ENCODE measurements at places on chromosomes 13 and 19.

- DNase-seq: no peak
Measured at GRCh38 chr19:48726556-48726955, 7.0 kb upstream of the MAMSTR start.

DNA sequence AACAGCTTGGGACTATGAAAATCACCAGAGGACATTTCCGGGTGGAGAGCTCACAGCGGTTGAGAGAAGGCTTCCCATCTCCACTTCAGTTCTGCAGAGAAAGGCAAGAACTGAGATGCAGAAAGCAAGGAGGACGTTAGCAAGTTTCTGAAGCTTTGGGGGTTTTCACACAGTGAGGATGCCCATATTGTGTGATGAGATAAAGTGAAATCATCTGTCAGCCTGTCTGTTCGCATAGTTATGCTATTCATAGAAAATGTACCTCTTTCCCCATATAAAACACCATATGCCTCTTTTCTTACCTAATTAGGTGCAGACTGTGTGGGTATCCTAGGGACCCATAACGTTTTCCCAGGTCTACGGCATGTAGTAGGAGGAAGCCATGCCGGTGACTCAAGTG lies 27.5 kb downstream of the ZIC5 start:
- no peak for DNase-seq

DNA sequence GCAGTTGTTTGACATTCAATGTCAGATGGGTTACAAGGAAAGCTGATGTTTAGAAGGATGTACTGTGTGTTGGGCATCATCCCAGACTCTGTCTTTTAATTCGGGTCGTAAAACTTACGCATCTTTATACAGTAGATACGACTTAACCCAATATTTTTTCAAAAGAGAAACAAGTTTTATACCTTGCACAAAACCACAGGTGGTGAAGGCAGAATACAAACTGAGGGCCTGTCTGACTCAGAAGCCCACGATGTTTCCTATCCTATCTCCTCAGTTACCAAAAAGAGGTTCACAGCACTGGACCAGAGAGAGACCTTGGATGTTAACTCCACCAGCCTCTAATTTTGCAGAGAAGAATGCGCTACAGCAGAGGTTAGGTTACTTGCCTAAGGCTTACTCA lies 477.0 kb downstream of the FOXO1 start:
- DNase-seq: no peak

DNA sequence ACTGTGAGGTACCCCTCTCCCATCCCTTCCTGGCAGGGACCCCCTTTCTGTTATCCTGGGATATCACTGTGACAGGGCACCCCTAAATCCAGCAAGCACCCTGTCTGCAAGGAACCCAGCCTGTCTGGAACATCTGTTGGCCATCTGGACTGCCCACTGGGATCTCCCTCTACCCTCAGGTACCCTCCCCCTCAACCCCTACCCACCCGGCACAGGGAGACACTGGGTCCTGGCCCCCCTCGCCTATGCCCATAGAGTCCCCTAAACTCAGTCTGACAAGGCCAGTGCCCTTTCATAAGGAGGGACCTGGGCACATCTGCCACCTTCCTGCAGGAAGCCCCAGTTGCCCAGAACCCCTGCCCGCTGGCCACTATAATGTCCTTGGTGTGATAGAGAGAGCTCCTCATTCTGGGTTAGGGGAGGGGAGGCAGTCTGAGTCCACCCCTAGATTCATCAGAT lies 2.8 kb upstream of the SLC27A5 start:
- DNase-seq: no peak

DNA sequence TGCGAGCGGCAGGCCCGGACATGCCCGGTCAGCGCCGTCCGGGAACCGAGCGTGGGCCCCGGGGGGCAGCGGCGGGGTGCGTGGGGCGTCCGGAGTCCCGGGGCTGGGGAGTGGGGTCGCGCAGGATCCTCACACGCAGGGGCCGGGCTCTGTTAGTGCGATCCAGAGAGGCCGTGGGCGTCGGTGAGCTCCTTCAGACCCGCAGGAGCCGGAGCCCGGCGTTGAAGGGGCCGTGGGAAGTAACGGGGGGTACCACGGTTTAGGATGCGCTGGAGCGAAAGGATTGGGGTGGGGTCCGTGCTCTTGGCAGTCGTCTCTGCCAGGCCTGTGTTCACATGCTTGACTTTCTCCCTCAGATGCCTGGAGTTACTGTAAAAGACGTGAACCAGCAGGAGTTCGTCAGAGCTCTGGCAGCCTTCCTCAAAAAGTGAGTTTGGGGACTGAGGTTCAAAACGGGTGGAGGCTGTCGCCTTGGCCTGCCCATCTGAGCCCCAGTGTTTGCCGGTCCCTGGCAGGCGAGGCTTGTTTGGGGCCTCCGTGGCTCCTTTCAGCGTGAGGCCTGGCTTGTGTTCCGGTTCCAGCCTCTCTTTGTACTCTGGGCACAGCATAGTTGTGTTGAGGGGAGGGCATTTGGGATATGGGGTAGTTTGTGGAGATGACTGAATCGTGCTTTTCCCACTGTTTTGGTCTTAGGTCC lies 512 bp downstream of the RPS19 start:
- DNase-seq: no peak

- DNase-seq: no peak
Measured at GRCh38 chr13:67076378-67076777, 153.8 kb downstream of the PCDH9 start.

DNA sequence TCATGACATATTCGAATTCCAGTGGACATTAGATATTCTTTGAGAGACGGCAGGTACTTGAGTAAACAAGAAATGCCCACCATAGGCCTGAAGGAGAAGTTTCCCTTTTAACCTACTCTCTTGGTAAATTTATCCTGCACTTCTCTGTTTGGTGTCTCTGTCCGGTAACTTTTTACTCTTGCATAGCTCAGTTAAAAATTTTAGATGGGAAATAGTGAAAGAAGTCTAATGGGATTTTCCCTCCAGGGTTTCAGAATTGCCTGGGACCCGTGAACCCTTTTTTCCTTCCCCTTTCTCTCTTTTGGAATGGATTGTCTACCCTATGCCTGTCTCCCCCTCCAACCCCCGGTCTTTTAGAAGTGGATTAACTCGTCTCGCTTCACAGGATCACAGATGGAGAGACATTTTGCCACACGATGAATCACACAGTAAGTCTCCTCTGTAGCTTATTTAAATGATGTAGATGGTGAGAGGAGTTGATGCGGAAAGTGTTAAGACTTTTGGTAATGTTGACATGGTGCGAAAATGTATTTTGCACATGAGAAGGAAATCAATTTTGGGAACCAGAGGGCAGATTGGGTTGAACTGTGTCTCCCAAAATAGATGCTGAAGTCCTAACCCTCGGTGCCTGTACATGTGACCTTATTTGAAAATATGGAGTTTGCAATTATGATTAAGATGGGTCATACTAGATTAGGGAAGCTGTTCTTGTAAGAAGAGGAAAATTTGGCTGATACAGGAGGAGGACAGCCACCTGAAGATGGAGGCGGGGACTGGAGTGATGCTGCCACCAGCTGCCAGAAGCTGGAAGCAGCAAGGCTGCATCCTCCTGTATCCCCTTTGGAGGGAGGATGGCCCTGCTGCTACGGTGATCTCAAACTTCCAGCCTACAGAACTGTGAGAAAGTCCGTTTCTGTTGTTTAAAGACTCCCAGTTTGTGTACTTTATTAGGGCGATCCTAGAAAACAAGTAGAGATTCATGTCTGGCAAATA lies 711 bp upstream of the MIPEP start:
- DNase-seq: peak; percentile 19

DNA sequence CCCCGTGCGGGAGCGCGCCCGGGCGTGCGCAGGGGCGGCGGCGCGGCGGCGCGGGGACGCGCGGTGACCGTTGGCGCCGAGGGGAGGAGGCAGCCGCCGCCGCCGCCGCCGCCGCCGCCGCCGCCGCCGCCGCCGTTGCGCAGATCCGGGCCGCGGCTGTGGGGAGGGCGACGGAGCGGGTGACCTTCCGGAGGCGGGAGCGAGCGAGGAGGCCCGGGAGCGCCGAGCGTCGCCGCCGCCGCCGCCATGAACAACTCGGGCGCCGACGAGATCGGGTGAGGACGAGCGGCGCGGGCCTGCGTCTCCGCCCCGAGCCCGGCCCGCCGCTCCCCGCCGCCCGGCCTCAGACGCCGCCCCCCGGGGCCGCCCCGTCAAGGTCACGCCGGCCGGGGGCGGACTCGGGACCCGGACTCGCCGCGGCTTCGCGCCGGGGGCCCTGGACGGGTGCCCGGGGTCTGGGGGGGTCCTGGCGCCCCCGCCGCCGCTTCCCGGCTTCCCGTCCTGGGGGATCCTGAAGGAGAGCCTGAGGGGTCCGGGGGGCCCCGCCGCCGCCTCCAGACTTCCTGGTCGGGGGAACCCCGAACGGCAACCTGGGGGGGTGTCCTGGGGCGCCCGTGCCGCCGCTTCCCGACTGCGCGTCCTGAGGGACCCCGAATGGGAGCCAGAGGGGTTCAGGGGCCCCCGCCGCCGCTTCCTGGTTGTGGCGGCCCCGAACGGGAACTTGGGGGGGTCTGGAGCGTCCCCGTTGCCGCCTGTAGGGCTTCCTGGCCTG lies at the start of gene DAZAP1:
Gene DAZAP1 (plus strand): TSS at position 59 of the 772 bp plus-strand sequence. CDS start 188 bp downstream, at position 247.
- no peak for DNase-seq

DNA sequence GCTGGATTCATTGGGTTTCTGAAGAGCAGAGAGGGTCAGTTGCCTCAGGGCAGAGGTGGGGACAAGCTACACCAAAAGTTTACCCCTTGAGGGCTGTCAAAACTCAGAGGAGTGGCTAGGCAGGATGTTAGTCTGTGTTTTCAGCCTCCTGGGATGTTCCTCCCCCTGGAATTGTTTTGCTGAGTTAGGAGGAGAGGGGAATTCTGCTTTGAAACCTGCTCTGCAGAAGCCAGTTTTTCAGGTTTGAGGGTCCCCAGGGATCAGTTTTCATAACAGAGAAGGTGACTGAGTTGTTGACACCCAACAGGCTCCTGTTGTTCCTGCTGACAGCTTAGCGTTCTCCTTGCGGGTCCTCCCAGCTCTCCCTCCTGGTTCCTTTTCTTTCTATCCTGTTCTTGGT lies 121.9 kb upstream of the TMTC4 start:
- DNase-seq: no peak

DNA sequence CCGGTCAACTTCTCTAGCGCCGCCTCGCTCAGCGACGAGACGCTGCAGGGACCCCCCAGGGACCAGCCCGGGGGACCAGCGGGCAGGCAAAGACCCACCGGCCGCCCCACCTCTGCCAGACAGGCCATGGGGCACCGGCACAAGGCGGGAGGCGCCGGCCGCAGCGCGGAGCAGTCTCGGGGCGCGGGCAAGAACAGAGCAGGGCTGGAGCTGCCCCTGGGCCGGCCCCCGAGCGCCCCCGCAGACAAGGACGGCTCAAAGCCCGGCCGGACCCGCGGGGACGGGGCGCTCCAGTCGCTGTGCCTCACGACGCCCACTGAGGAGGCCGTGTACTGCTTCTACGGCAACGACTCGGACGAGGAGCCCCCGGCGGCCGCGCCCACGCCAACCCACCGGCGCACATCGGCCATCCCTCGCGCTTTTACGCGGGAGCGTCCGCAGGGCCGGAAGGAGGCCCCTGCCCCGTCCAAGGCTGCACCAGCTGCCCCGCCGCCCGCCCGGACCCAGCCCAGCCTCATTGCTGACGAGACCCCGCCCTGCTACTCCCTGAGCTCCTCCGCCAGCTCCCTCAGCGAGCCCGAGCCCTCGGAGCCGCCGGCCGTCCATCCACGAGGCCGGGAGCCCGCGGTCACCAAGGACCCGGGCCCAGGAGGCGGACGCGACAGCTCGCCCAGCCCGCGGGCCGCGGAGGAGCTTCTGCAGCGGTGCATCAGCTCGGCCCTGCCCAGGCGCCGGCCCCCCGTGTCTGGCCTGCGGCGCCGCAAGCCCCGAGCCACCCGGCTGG lies 11.3 kb downstream of the C19orf25 start:
- DNase-seq: no peak

GRCh38 chr19:6214881-6215541 lies 64.8 kb downstream of the MLLT1 start:
- DNase-seq: no peak

GRCh38 chr13:94972262-94972661 lies 259.9 kb upstream of the SOX21 start:
- DNase-seq: no peak

DNA sequence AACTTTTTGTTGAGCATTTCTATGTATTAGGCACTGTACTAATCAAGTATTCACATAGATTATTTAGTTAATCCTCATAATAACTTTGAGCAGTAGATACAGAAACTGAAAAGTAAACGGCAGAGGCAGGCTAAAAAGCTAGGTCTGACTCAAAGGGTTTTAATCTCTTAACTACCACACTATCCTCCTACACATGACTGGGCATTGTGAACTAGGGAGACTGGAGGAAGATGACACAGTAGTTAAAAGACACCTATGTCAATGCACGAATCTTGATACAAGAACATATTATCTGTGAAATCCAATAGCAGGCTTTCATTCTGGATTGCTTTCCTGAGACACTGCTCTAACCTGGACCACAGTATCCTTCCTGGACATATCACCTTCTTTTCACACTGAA lies 36.3 kb downstream of the MICU2 start:
- no peak for DNase-seq

GRCh38 chr19:56301886-56302620 lies 12.6 kb downstream of the ZSCAN5A start:
- no peak for DNase-seq

DNA sequence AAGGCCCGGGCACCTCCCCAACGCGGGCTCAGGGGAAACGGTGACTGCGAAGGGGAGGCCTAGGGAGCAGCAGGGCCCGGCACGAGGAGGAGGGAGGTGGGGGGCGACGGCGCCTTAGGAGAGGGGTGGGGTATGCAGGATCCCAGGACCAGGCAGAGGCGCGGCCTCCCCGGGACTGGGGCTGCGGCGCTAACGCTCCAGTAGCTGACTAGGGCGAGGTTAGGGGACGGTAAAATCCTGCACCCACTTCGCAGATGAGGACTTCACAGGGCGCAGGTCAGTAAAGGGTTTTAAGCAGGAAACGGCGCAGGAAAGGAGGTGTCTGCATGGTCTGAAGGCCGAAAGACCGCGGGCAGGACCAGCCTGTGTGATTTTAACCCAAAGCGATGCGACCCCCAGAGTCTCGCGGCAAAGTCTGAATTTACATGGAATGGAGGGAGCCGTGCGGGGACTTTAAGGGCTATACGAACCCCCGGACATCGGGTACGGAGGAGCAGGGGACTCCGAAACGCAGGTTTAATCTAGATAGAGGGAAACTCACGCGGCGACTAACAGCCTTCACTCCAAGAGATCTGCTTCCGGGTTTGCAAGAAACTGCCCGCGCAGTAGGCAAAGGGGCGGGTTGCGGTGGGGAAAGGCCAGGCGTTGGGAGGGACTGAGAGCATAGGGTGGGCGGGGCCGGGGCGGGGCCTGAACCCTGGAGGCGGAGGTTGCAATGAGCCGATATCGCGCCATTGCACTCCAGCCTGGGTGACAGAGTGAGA lies at the start of gene ZNF665:
Gene ZNF665 (minus strand): TSS at position 588 of the 764 bp plus-strand sequence. CDS start 10,460 bp downstream, outside the sequence.
- peak; percentile 95 for DNase-seq

- no peak for DNase-seq
Measured at GRCh38 chr19:33960566-33960965, 163.9 kb downstream of the KCTD15 start.

DNA sequence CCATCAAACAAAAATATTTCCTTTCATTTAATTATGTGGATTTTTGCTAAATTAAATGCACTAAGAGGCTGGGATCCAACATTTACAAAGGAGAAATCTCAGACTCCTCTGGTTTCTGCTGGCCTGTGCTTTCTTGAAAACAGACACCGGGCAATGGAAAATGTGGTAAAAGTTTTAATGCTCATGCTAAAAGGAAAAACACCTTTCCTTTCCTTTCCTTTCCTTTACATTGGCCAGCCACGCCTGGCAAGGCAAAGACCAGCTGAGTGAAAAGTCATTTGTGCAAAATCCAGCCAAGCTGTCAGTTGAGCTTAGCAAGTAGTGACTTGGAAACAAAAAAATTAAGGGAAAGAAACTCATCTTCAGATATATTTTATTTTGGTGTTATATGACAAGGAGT lies 240.3 kb downstream of the LACC1 start:
- DNase-seq: no peak

GRCh38 chr19:27744926-27745768 lies 1467.8 kb downstream of the UQCRFS1 start:
- no peak for DNase-seq

- DNase-seq: no peak
Measured at GRCh38 chr19:18760440-18761383, 30.4 kb downstream of the COMP start.

All from mesendoderm (in vitro differentiated cells).